GM10248 (cell line): ENCODE measurements at places on chromosomes 2 and 18.

DNA sequence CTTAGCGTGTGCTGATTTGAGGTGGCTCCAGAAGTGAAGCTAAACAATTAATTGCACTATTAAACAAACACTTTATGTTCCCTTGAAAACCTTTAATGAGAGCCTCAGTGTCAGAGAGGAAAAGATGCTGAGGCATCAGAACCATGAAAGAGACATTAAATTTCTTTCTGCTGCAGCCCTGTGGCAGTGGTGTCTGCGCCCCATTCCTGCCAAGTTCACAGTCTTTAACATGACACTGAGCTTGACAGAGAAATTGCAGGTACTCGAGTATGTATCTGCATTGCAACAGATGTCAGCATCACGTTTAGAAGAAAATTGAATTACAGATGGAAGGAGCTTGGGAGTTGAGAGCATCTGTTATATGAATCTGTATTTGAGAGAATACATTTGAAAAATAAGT lies 111.3 kb upstream of the CREB1 start:
- DNase-seq = no peak

GRCh38 chr2:50443868-50444630 lies 587.9 kb downstream of the NRXN1 start:
- no peak for DNase-seq

- no peak for DNase-seq
Measured at GRCh38 chr2:140791802-140792201, 1339.0 kb downstream of the LRP1B start.

DNA sequence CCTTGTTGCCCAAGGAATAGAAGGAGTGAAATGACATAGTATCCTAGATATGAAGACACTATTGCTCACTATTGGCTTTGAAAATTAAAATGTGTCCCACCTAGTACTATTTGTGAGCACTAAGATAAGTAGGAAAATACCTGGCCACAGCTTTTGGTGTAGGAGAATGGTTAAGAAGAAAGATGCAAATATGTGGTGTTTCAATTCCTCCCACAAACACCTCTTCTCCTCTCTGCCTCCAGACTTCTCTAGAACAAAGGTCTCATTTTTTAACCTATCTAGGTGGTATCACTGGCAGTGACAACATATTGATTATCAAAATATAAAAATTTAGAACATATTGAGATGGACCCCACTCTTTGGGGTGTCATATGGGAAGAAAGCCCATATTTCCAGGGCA lies 929.9 kb upstream of the FANCL start:
- DNase-seq = peak; percentile 12

DNA sequence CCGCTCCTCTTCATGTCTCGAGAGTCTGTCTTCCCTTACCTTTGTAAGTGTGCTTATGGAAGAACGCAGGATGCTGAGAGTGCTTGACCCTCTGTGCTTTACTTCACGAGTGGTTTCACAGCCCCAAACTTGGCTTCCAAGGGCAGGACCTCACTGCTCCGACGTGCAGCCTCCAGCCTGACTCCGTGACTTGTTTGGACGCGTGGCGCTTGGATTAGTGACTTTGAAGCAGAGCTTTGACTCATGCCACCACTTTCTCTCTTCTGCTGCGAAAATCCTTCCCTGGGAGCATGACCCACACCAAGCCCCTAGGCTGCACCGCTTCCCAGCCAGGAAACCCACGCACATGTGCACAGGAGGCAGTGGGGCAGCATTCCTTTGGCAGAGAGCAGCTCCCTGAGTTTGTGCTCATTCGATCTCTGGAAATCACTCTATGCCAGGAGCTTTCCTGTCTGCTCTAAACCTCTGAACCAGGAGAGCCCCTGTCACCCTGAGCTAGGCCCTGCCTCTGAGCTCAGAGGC lies 207.8 kb upstream of the HS6ST1 start:
- no peak for DNase-seq

GRCh38 chr2:20661421-20662307 lies 5.3 kb upstream of the GDF7 start:
- DNase-seq = peak; percentile 80

DNA sequence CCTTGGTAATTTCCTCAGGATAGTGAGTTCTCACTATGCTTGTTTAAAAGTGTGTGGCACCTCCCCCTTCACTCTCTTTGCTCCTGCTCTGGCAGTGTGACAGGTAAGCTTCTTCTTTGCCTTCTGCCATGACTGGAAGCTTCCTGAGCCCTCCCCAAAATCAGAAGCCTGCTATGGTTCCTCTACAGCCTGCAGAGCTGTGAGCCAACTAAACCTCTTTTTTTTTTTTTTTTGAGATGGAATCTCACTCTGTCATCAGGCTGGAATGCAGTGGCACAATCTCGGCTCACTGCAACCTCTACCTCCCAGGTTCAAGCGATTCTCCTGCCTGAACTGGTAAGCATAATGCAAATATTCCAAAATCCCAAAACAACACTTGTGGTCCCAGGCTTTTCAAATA lies 80.0 kb downstream of the SOWAHC start:
- DNase-seq = no peak

GRCh38 chr2:29247336-29247914 lies 132.2 kb downstream of the CLIP4 start:
- no peak for DNase-seq

- DNase-seq = peak; percentile 30
Measured at GRCh38 chr2:224308272-224308911, 93.5 kb downstream of the FAM124B start.

- no peak for DNase-seq
Measured at GRCh38 chr2:168757223-168757622, 45.2 kb upstream of the NOSTRIN start.

DNA sequence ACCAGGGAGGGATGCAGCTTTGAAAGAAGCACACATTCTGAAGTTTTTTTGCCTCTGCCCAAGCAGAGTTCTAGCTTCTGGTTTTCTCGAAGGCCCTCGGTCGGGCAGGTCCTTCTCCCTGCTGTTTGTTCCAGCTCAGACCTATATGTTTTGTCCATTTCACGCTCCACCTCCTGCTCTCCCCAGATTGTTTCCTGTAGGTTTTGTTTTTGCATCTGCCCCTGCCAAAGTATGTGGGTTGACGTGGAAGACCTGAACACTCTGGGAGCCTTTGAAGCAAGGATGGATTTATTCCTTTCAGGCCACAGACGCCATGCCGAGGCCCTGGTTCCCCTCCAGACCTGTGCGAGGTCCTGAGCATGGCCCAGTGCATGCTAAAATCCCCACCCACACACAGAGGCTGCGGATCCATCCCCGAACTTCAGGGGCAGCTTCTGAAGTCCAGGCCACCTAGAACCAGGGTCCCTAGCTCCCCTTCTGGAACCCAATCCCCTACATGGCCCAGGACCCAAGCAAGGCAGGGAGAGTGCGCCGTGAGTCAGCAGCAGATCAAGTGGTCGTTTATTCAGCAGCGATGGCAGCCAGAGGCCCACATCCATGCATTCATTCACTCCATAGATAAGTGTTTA lies 205.4 kb downstream of the KLHL29 start:
- no peak for DNase-seq

DNA sequence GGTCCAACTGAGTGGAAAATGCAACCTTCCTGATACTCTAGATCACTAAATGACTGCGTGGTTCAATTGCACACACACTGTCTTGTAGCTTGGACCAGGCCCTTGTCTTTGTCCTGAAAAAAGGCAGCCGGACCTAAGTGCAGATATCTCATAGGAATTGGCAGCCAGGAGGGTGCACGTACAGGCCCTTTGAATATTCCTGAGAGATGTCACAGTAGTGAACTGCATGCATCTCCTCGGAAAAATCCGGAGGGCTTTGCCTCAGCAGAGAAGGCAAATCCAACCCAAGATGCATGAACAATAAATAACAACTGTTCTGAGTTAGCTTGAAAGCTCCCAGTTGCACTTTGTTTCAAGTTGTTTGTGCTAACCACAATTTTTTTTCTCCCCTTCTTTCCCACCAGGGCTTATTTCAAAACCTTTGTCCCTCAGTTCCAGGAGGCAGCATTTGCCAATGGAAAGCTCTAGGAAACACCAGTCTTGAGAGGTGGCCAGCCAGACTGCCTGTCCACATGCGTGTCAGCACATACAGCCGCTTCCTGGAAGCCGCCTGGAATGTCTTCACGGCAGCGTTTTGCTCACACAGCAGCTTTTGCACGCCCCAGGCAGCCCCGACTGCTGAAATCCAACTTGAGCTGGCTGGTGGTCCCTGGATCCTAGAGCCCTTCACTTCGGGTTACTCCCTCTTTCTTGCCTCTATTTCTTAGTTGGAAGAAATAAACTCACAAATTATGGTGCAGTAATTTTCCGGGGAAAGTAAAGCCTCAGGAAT lies 54.4 kb upstream of the FOSL2 start:
- no peak for DNase-seq

GRCh38 chr2:65193446-65193845 lies 34.2 kb upstream of the ACTR2 start:
- DNase-seq = no peak

DNA sequence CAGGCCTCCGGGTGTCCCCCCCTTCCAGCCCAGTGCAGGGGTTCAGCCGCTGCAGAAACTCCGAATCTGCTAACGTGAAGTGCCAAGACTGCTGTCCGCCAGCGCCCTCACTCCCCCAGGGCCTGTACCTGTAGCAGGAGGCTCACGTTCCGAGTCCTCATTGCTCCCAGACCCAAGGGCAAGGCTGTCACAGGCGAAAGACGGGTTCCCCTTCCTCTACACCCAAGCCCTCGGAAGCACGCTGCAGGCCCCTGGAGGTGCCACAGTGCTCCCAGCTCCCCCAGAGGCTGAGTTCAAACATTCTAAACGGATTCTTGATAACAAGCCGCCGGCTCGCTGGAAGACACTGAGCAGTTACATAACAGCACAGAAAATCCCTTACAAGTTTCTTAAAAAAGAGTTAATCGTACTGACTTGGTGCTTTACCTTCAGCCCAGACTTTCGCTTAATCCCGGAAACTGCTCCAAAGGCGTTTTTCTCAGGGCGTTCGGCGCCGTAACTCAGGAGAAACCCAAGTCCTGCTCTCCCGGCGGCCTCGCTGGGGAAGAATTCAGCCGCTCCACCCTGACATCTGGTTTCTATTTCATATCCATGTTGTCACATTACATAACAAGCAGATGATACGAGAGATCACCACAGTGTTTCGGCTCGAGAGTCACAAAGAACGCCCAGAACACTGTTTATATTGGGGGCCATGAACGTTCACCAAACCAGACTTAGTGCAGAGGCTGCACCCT lies 92.0 kb downstream of the HDAC4 start:
- no peak for DNase-seq

DNA sequence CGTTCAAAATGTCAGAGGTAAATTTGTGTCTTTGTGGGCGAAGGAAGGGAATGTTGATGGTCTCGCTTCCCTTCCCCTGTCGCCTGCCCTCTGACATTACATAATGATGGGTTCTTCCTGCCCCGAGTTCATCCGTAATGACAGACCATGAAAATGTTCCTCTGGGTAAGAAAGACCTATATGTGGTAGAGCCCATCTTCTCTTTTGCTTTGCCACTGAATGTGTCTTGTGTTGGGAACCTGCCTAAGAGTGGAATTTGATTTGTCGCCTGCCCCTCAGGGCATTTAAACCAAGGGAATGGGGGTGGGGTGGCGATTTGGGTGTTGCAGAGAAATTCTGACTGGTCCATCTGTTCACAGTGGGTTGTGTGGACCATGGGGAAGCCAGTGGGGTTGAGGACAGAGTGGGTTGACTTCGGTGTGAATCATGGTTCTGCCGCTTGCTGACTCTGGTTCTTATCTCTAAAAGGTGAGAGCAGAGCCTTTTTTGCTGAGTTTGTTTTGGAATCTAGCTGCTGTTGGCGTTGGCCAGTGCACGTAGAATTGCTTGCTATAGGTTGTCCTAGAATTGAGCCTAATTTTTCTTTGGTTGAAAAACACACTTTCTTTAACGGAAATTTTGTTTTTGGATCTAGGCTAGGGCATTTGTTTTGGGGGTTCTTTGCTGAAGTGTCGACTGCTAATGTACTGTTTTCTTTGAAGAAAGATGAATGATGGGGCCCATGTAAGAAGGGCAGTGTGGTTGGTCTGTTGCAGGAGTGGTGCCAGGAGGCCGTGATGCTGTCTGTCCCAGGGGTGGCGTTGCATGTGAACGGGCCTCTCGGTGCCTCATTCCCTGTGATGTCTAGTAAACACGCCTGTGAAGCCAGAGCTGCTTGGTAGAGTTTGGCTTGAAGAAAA lies 1.3 kb downstream of the INPP4A start:
- no peak for DNase-seq

GRCh38 chr2:239612133-239612532 lies 211.3 kb upstream of the HDAC4 start:
- no peak for DNase-seq

DNA sequence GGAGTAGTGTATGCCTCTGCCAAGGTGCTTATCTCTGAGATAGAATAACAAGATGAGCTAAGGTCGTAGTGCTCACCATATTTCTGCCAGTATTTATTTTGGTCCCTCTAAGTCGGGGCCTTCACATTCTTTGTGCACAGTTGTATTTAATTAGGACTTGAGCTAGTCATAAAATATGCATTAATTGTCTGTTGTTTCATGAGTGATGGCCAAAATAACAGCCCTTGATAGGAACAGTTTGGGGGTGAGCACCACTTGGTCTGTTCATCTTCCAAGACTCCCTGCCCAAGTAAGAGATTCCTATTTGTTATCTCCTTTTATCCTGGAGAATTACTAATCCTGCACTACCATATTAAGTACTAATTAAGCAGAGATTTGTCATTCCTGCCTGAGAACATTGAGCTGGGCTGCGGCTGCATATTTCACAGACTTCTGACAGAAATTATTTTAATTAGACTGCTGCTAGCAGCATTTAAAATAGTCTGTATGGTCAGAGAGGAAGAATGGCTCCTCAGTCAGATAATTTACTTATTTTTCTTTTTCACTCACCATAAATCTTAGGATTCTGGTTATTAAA lies 435.1 kb downstream of the MTX2 start:
- no peak for DNase-seq

- DNase-seq = no peak
Measured at GRCh38 chr2:239671471-239671870, 270.7 kb upstream of the HDAC4 start.

DNA sequence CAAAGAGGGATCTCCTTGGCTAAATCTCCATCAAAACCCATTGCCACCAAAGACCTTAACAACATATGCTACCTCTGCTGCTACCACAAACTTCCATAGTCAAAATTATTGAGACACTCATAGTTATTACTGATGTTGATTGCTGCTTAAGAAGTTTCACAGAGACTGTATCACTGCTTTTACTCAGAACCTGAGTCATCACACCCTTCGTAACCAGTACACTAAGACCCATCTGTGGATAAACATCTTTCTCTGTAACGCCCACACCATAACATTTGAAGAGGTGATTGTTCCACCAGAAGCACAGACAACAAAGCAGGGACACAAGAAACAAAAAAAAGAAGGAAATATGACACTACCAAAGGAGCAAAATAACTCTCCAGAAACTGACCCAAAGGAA lies 1563.1 kb downstream of the LRP1B start:
- no peak for DNase-seq

DNA sequence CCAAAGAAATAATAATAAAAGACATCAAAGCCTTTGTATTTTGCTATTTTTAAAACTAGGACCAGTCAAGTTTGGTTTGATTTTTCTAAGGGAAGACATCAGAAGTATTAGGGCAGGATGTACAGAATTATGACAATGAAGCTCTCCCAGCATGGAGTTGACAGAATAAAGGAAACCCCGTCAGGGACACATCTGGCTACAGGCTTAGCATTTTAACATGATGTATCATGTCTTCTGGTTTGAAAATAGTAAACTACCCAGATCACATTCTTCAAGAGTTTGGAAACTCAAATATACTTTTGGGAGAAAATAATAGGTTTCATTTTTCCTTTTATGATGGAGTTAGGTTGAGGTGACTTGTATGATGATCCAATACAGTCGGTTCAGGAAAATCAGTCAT lies 552.0 kb upstream of the CDH2 start:
- DNase-seq = no peak

GRCh38 chr18:3603421-3604234 lies 153.7 kb downstream of the TGIF1 start:
- no peak for DNase-seq
